NCI-H1694 treated with DMSO at 0.1 percent for 48 hours (cell line): ENCODE measurements at places on chromosomes 1 and 21.
A peak's percentile ranks its signal among the peaks of the same experiment; 100 is the strongest.

DNA sequence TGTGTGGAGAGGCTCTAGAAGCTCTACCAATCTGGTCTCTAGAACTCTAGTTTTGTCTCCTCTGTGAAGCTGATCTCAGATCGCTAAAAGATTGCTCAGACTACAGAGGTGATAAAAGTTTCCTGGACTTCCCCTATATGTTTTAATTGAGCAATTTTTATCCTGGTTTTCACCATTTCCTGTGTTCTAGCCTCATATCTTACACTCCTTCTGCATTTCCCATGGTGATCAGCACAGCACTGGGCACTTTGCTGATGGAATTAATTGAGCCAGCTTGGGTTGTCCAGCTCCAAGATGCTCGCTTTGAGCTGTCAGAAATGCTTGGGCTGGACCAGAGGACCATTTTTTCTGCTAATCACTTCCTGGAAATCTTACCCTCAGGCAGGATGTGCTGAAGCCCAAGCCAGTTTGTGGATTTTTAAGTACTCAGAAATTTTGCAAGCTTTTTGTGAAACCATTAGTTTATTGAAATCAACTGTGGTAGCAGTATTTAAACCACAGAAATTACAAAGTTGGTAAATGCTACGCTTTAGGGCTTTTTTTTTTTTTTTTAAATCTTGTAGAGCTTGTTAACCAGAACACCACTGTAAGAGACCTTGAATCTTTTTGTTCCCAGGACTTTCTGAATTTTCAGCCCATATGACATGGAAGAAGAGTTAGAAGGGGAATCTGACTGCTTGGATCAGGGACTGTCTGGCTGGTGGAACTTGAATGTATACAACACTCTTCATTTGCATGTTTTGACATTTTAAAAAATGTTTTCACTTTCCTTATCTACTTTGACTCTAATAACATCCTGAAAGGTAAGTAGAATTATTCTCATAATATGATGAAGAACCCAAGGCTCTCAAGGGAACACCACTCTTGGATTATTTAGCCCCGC is 28.4 kb downstream of the CD48 start:
- DNase-seq, result no peak

DNA sequence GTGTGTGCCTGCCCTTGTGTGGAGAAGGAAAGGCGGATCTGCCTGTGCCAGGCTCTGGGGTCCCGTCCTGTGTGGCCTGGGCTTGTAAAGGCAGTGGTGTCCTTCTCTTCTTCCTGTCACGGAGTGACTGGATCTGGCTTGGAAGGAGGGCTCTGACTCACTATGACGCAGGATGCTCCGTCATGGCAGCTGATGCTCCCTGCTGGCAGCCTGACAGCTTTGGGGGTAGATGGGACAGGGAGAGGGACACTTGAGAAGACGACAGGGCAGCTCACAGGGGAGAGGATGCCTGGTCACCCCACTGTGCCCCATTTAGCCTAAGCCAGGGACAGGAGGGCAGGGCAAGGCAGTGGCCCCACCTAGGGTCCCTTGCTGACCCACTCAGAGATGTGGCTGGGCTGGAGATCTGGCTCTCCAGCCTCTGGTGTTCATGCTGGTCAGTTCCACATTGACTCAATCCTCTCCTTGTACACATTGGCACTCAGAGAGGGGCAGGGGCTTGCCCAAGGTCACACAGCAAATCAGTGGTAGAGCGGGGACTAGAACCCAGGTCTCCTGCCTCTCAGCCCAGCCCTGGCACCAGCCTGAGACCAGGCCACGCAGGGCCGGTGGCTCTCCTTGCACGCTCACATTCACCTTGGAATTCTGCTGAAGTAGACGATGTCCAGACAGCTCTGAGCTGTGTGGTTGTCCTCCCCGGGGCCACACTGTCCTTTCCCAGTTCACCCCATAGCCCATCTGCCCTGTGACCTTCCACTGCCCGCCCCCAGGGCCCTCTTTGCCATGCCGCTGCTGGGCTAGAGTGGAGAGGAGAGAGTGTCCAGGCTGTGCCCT is 2.8 kb upstream of the FAM131C start:
- no peak for DNase-seq

- DNase-seq, result no peak
These were observed 81.2 kb upstream of the HP1BP3 start for GRCh38 chr1:20868263-20868662.

- DNase-seq, result no peak
These were observed 7.0 kb upstream of the ANGPTL1 start for GRCh38 chr1:178877896-178878295.

DNA sequence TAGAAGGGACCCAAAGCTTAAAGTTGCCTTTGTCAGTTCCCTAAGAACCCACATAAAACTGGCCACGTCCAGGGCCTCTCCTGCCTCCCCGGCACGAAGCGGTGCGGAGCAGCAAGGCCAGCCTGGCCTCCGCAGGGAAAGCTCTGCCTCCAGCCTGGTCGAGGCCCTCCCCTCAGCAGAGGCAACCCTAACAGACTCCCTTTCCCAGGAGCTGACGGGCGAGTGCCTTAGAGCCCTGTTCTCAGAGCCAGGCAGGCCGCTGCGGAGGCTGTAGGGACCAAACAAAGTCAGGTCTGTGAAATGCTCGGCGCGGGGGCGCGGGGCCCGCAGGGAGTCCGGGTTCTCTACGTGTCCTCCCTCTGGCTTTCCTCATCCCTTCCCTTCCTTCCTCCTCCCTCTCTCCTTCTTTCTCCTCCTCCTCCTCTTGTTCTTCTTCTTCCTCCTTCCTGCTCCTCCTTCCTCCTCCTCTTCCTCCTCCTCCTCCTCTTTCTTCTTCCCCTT is 40.7 kb downstream of the RIPK4 start:
- DNase-seq, result no peak

DNA sequence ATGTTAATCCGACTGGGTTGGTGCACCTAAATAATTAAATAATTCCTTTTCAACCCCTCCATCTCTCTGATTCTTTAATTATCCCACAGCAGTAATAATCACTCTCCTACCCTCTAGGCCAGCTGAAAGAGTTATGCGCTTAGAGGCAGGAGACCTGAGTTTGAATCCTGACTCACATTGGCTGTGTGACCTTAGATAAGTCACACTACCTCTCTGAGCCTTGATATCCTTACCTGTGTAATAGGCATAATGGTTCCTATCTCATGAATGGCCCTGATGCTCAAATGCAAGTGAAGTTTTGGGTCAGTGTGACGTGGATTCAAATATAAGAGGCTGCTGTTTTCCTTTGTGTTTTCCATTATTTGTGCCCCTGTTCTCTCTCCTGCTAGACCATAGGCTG is 8.1 kb downstream of the MYOM3 start:
- no peak for DNase-seq

DNA sequence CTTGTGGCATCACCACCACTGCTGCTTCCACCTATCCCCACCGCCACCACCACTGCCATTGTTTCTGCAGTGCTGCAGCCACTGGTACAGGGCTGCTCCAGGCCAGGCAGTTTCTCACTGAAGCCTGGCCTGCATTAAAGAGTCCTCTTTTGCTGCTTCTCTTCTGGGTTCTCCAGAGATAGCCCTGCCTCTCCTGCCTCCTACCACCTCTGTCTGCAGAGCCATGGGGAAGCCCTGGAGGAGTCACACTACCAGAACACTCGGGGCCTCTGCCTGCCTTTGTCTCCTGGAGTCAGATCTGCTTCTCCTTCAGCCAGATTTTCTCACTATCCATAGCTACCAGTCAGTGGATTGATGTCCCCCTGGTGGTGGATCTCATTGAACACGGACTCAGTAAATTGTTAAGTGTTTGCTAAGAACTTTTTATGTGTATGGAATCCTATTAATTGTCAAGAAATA is 37.7 kb upstream of the DDAH1 start:
- no peak for DNase-seq

GRCh38 chr1:62998845-62999649 is 215.1 kb downstream of the ATG4C start:
- DNase-seq, result no peak

- DNase-seq, result no peak
These were observed 7.0 kb downstream of the OR14I1 start for GRCh38 chr1:248695451-248696132.

DNA sequence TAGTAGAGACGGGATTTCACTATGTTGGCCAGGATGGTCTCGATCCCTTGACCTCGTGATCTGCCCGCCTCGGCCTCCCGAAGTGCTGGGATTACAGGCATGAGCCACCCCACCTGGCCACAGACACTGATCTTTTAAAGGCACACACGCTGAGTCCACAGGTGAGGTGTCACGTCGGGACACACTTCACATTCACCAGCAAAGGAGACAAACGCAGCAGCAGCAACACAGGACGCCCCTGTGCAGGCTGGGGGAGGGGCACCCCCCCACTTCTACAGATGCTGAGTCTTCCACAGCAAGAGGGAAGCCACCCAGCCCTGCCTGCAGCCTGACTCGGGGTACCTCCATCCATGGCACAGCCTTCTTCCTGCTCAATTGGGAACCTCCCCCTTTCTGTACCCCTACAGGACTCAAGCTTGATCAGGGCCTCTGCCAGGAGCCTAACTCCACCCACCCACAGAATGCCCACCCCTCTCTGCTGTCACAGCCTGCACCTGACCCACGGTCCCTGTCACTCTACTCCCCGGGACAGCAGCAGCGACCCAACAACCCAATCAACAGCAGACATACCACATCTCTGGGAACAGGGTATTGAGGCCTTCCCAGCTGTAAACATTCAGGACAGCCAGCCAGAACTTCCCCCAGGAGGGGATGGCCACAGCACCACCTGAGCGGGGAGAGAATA is 9.5 kb downstream of the LSS start:
- no peak for DNase-seq

GRCh38 chr1:174710868-174711845 is 263.4 kb downstream of the GPR52 start:
- no peak for DNase-seq

DNA sequence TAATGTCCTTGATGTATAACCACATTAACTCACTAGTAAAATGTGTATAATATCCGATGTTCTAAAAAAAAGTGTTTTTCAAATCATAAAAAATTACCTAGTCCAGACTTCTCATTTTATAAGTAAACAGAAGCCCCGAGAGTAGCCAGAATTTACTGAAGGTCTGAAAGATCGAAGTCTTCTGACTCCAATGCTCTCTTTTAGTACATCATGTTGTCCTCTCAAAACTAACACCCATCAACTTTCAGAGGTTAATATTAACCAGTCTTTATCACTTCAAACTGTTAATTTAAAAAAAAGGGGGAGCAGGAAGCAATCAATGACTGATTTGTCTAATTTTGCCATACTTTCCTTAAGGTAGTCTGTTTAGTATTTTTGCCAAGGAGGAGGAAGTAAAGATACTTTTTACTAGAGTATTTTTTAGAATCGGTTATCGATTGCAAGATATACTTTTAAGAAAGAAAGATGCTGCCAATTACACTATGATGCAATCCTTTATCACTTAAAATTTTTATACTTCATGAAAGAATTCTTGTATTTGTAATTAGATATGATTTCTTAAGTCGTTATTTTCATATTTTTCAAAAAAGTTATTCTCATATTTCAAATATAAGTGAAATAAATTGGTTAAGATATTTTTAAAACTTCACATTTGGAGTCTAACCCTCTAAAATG is 25.5 kb downstream of the CCDC18 start:
- no peak for DNase-seq

DNA sequence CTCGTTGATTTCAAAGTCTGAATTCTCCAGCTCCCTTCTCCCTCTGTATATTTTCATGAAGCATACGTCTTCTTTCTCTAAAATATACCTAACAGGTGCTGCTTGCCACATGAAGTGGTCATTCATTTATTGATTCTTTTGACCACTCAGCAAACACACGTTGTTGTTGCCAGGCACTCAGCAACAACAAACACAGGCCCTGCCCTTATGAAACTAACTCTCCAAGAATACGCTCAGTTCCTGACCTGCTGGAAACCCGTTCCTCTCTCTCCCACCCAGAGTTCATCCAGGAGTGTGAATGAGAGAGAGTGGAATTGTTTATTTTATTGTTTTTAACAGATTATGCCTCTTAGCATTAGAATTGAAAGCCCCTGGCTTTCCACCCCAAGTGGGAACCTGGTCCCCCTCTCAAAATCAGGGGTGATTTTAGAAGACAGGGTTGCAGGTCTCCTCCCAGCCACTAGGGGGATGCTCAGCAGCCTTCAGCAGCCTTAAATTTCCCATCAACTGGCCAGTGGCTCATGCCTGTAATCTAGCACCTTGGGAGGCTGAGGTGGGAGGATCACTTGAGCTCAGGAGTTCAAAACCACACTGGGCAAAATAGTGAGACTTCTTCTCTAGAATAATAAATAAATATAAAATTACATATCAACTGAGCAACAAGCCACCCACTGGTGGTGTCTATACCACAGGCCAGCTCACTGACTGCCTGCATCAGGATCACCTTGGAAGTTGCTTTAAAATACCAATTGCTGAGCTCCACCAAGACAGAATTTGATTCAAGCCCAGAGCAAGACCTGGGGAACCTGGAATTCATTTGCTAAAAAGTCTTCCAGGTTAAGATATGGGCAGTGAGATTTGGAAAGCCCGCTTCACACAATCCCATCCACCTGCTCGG is 181.0 kb upstream of the KLHDC7A start:
- DNase-seq, result peak; percentile 23

DNA sequence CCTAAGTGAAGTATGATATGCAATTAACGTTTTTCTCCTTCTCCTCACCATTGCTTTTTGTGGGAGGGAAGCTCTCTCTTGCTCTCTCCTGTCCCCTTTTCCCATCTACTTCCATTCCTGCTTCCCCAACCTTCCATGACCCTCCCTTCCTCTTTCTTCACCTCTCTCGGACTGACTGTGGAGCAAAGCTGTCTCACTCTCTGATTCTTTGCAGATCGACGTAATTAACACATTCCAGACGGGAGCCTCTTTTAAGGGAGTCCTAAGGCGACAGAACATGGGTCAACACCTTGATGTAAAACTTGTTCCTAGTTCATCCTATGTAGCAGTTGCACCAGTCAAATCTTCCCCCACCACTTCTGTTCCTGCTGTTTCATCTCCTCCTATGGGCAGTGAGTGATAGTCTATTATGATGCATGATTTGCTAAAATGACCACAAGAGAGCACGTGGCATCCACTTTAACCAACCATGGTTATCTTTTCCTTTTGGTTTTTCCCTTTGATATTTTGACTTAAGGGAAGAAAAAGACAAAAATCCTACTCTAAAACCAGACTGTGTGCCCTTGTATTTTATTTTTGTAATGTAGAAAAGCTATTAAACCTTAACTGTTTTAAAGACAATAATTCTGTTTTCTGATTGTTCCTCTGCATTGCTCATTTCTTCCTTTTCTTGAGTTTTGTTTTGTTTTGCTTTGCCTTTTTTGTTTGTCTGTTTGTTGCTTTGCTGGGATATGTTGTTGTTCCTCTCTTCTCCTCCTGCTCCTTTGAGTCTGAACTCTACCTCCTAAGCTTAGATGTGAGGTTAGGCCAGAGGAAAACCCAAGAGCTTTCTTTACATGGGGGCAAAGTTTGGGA is 31.7 kb upstream of the LAX1 start:
- DNase-seq, result no peak

- no peak for DNase-seq
These were observed 25.6 kb downstream of the IL23R start for GRCh38 chr1:67191668-67192520.

GRCh38 chr1:163172596-163172995 is 30.1 kb downstream of the RGS5 start:
- no peak for DNase-seq
